Hepatocyte (in vitro differentiated cells): ENCODE measurements at places on chromosomes 11 and 22. TPM values are rescaled to one million over a fixed set of nuclear protein-coding genes. Genes with fewer than 3 reads are reported as not detected.

VPREB1 gene
- total RNA-seq, result not detected in 2 replicates

DNA sequence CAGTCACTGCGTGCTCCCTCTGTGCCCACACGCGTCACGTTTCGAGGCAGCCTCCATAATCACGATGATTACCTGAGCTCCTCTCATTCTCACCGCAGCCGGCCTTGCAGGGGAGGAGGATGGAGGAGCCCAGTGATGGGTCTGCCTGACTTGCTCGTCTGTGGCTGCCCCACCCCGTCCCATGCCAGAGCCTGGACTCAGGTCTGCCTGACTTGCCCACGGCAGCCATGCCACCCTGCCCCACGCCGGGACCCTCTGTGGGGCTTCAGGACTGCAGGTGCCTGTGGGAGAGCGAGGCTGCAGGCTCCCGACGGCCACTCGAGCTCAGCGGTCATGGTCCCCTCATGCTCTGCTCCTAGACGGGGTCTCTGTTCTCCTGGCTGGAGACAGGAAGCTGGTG lies 1025.1 kb downstream of the BRD1 start:
- no peak overlapping the region for H3K4me3 ChIP-seq
- no peaks in the 10 kb centered on the region for H3K4me1 ChIP-seq
- no peaks in the 10 kb centered on the region for H3K36me3 ChIP-seq
- no peaks in the 10 kb centered on the region for H3K27me3 ChIP-seq
- no peak for DNase-seq
- H3K27ac ChIP-seq, result no peak overlapping the region

- H3K36me3 ChIP-seq, result no peaks in the 10 kb centered on the region
- H3K4me3 ChIP-seq, result no peak overlapping the region
- no peak for DNase-seq
- H3K27ac ChIP-seq, result no peak overlapping the region
Measured at GRCh38 chr11:102436561-102436960, 16.0 kb downstream of the TMEM123 start.

GGTLC3 gene
- not detected in 2 replicates for total RNA-seq

DNA sequence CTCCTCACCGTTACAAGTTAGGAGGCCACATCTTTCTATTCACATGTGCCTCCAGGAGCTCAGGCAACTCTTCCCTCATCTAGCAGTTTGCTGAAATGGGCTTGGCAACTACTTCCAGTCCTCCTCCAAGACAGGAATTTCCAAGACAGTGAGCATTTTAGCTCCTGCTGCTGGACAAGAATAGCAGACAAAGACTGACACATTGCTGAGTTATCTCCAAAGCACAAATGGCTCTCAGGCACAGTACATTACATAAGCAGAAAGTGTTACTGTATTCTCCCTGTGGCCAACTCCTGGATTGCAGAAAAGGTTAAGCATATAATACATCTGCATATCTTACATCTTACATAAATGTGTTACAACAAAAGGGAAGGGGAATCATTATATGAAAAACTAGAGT lies 83.2 kb upstream of the POU2AF2 start:
- H3K36me3 ChIP-seq, result no peaks in the 10 kb centered on the region
- H3K4me1 ChIP-seq, result no peaks in the 10 kb centered on the region
- H3K27me3 ChIP-seq, result no peaks in the 10 kb centered on the region
- no peak overlapping the region for H3K4me3 ChIP-seq
- DNase-seq, result no peak
- H3K27ac ChIP-seq, result no peak overlapping the region

DNA sequence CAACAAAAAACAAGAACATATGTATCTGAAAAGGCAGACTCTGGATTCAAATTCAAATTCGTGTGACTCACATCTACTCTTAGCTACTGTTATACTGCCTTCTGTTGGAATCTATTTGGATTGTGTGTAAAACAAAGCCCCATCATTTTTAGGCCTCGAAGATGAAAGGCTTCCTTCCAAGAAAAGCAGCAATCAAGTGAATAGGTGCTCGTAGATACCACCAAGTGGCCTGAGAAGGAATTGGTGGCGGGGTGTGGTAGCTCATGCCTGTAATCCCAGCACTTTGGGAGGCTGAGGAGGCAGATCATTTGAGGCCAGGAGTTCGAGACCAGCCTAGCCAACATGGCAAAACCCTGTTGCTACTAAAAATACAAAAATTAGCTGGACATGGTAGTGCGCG lies 4.2 kb downstream of the GRAMD1B start:
- DNase-seq, result no peak
- H3K4me1 ChIP-seq, result no peaks in the 10 kb centered on the region
- no peaks in the 10 kb centered on the region for H3K36me3 ChIP-seq
- peaks cover 5% of the 10 kb centered on the region for H3K27me3 ChIP-seq
- no peak overlapping the region for H3K4me3 ChIP-seq

DNA sequence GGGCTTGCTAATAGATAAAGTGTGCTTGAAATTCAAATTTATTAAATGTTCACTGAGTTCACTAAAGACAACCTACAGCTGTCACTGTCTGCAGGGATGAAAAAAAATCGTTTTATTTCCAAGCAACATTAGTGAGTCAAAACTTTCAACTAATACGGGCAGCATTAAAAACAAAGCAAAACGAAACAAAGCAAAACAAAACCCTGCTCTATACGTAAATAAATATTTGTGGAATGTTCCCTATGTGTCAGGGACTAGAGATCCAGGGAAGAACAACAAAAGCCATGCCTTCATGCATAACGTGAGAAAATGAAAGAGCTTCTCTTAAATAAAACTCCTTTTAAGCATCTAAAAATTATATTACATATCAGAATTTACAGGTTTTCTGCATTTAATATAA lies 553 bp downstream of the NAALAD2 start:
- no peaks in the 10 kb centered on the region for H3K36me3 ChIP-seq
- peak overlapping the region; percentile 76 for H3K27ac ChIP-seq
- no peaks in the 10 kb centered on the region for H3K27me3 ChIP-seq
- H3K4me1 ChIP-seq, result no peaks in the 10 kb centered on the region
- peak overlapping the region; percentile 60 for H3K4me3 ChIP-seq

- no peaks in the 10 kb centered on the region for H3K27me3 ChIP-seq
- peaks cover 15% of the 10 kb centered on the region for H3K4me1 ChIP-seq
- peak overlapping the region; percentile 25 for H3K27ac ChIP-seq
- no peaks in the 10 kb centered on the region for H3K36me3 ChIP-seq
Measured at GRCh38 chr11:102138670-102139069, 28.4 kb downstream of the YAP1 start.

KIF18A gene
- 6.3 and 7.1 TPM in 2 replicates for total RNA-seq

DNA sequence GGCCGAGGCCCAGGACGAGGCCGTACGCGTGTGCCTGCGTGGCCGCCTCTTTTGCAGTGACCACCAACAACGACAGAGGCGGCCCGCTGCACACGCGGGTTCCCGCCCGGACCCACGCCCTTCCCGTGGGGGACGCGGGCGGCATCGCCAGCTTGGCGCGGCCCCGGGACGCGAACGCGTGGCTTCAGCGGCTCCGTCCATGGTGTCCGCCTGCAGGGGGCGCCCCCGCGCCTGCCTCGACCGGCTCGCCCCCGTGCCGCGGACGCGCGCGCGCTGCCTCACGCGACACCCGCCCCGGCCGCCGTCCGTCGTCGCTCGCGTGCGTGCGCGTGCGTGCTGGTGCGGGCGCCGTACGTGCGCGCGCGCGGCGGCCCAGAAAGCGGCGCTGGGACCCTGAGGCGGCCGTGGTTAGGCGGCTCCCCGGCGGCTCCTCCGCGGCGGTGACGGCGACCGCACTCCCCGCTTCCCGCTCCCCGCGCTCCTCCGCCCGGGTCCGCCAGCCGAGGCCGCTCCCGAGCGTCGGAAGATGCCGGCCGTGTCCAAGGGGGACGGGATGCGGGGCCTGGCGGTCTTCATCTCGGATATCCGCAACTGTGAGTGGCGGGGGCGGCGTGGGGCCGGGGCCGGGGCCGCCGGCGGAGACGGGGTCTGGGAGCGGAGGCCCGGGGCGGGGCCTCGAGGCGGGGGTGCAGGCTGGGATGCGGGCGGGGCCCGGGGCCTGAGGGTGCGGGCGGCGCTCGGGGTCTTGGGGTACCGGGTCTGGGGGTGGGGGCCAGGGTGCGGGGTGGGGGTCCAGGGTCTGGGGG lies at the start of gene AP2A2:
AP2A2 (plus strand) TSS at position 375 of the 806 bp plus-strand sequence; CDS start at position 527, 152 bp downstream.
- H3K36me3 ChIP-seq, result no peaks in the 10 kb centered on the region
- H3K27ac ChIP-seq, result peak within 1 kb of the TSS; percentile 99
- no peaks in the 10 kb centered on the region for H3K27me3 ChIP-seq

LYVE1 gene
- total RNA-seq, result 4.5 and 9.1 TPM in 2 replicates

CSNK2A3 gene
- 0.83 and 2.4 TPM in 2 replicates for total RNA-seq

DNA sequence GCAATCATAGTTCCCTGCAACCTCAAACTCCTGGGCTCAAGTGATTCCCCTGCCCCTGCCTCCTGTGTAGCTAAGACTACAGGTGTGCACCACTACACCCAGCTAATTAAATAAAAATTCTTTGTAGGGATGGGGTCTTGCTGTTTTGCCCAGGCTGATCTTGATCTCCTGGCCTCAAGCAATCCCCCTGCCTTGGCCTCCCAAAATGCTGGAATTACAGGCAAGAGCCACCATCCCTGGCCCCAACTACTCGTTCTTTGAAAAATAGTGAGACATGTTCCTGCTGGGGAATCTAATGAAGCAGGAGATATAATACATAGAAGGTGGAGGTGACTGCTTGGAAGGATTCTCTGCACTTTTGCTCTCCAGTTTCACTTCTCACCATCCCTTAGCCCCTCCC lies 40.1 kb upstream of the RFPL3 start:
- no peaks in the 10 kb centered on the region for H3K4me1 ChIP-seq
- no peak overlapping the region for H3K4me3 ChIP-seq
- no peak for DNase-seq
- no peak overlapping the region for H3K27ac ChIP-seq

DNA sequence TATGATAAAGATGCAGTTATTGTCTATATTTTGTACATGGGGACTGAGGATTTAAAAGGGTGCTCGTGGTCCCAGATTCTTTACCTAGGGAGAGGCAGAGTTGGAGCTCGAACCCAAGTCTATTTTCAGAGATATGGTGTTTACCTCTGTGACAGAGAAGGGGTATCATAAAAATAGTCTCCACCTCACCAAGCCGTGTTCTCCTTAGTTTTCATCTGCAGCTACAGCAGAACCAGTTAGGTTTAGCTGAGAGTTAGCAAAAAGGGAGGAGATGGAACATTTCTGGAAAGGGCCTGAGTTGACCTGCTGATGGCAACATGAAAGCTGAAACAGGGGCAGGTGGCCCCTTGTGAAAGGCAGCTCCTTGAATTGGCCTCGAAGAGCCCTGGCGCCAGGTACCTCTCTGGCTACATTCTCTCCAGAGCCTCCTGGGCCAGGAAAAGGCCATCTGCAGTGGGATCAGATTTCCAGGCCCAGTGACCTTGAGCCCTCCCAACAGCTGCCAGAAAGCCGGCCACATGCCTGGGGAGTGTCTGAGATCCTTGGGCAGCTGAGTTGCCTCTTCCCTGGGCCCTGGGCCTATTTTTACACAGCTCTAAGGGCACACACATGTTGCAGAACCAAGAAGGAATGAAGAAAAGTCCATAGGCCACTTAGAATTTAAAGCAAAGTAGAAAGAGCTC lies 136.6 kb downstream of the NAV2 start:
- peaks cover 9% of the 10 kb centered on the region for H3K4me1 ChIP-seq
- no peak for DNase-seq
- no peak overlapping the region for H3K27ac ChIP-seq
- no peak overlapping the region for H3K4me3 ChIP-seq

DNA sequence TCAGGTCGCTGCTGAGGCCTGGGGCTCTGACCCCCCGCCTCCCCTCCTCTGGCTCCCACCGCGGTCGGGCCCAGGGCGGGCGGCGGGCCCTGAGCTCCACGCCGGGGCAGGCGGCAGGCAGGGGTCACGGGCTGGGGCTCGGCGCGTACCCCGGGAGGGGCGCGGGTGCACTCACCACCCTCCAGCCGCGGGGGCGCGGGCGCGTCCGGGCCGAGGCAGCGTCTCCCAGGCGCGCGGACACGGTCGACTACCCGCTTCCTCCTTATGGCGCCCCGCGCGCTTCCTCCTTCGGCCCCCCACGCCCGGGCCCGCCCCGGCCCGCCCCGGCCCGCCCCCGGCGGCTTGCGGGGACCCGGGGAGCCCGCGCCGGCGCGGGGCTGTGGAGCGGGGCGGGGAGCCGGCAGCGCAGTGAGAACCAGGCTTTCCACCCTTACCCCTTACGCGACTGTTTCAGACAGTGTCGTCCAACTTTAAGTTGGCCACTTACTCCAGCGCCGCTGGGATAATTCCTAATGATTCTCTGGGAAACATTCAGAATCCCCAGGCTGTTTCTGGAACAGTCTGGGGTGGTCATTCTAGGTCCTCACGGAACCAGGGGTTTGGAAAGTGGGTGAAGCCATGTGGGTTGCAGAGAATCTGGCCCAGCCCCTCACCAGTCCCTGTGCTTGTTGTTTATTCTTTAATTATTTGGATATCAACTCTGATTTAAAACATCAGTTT lies at the start of gene BID:
BID (minus strand) TSS at position 264 of the 720 bp plus-strand sequence. CDS start 24,353 bp downstream, outside the sequence.
- DNase-seq, result peak; percentile 63
- peak within 1 kb of the TSS; percentile 85 for H3K4me3 ChIP-seq
- H3K27ac ChIP-seq, result peak within 1 kb of the TSS; percentile 46
- H3K36me3 ChIP-seq, result no peaks in the 10 kb centered on the region

OR51I2 gene
- total RNA-seq, result not detected in 2 replicates

DDX17 gene
- 432 and 433 TPM in 2 replicates for total RNA-seq

GRCh38 chr22:44586351-44586990 lies 88.4 kb upstream of the RTL6 start:
- no peak overlapping the region for H3K4me3 ChIP-seq
- no peaks in the 10 kb centered on the region for H3K4me1 ChIP-seq
- H3K27ac ChIP-seq, result no peak overlapping the region
- DNase-seq, result no peak

- peaks cover 37% of the 10 kb centered on the region for H3K4me1 ChIP-seq
- H3K36me3 ChIP-seq, result no peaks in the 10 kb centered on the region
- H3K27ac ChIP-seq, result no peak overlapping the region
- peaks cover 2% of the 10 kb centered on the region for H3K27me3 ChIP-seq
- DNase-seq, result no peak
Measured at GRCh38 chr11:3158821-3159220, 6.3 kb downstream of the OSBPL5 start.

SERPIND1 gene
- total RNA-seq, result 50.9 and 58.2 TPM in 2 replicates

CEP126 gene
- 1.6 and 2.2 TPM in 2 replicates for total RNA-seq

TMEM223 gene
- total RNA-seq, result 28.4 and 31.9 TPM in 2 replicates

DNA sequence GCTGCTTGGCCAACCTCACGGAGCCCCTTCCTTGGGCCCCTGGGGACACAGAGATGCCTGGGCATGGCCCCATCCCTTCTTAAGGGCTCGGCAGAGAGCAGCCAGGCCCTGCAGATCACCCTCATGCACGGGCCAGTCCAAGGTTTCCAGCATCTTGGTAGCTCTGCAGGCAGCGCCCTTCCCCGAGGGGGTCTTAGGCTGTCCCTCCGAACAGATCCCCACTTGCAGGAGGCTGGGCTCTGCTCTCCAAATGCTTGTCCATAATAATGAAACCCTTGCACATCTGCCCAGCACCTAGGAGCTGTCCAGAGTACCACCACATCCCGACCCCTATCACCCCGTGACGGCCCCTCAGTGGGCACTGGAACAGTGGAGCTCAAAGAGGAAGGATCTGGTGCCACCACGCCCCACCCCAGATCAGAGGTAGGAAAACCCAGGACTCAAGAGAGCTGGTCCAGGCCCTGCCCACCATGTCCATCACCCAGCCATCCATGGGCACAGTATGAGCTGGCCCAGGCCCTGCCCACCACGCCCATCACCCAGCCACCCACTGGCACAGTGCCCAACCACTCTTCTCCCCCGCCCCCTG lies 92.5 kb upstream of the PRR5 start:
- no peak overlapping the region for H3K4me3 ChIP-seq
- H3K36me3 ChIP-seq, result no peaks in the 10 kb centered on the region
- no peaks in the 10 kb centered on the region for H3K27me3 ChIP-seq

GRCh38 chr22:27670701-27671412 lies 130.7 kb downstream of the MN1 start:
- DNase-seq, result peak; percentile 92
- H3K4me3 ChIP-seq, result no peak overlapping the region
- H3K4me1 ChIP-seq, result peaks cover 24% of the 10 kb centered on the region
- no peaks in the 10 kb centered on the region for H3K27me3 ChIP-seq
